ENCODE measurements at places on chromosomes 4 and X. TPM values are rescaled to one million over a fixed set of nuclear protein-coding genes. Genes with fewer than 3 reads are reported as not detected.

FOXO4 gene
- total RNA-seq: 42.9 TPM

DGAT2L6 gene
- total RNA-seq: not detected

NUP54 gene
- total RNA-seq: 49.3 TPM

CT83 gene
- total RNA-seq: not detected

LPAR4 gene
- total RNA-seq: not detected

TMPRSS11D gene
- total RNA-seq: not detected

GRCh38 chrX:71378732-71379131 is 12.6 kb downstream of the TAF1 start:
- no peak for DNase-seq

DNA sequence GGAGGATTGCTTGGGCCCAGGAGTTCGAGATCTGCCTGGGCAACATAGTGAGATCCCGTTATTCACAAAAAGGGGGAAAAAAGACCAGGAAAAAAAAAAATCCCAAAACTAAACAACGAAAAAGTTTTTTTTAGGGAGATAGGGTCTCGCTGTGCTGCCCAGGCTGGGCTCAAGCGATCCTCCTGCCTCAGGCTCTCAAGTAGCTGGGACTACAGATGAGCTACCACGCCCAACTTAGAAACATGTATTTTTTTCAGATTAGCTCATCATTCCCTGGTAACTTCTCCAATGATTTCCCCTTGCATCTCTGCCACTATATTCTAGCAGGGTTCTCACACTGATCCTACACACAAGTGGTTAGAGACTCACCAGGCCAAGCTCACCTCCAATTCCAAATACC is 24.4 kb upstream of the IRAK1 start:
- DNase-seq: no peak

GRCh38 chrX:129493643-129494042 is 29.6 kb downstream of the SMARCA1 start:
- DNase-seq: no peak

DNA sequence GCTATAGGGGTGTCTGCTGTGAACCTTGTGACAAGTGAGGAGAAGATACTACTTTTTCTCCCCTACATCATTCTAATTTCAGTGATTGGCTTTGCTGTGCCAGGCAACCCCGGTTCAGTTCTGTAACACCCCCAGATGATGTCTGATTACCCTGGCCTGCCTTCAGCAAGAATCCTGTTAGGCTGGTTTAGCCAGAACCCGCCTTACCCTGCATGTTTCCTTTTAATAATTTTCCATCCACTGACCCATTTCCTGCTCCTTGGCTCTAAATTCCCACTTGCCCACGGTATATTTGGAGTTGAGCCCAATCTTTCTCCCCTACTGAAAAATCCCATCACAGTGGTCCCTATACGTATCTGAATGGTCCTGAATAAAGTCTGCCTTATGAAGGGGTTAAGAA is 46.5 kb upstream of the HPSE start:
- DNase-seq: no peak

DNA sequence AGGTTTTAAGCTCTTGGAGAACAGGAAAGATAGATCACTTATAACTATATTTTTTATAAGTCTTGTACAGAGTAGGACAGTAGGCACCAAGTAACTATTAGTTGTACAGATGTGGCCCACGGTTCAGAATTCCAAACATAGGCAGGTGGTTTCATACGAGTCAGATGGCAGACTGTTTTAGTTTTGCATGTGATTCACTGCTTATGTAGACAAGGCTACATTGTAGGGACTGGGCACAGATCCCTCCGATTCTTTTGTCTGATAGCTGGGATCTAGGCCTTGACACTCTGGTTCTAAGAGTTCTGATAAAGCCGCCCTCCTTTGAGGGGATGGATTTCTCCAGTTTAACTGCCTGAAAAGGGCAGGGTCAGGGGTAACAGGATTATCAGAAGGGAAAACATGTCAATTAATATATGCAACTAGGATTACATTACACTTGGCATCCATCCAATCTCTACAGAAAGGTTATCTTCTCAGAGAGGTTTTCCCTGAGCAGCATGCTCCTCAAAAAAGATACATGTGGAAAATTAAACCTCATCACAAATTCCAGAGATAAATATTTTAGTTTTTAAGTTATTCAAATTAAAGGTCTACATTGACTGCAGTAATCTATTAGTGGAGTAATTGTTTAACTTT is 87.8 kb downstream of the SPRY1 start:
- no peak for DNase-seq

DNA sequence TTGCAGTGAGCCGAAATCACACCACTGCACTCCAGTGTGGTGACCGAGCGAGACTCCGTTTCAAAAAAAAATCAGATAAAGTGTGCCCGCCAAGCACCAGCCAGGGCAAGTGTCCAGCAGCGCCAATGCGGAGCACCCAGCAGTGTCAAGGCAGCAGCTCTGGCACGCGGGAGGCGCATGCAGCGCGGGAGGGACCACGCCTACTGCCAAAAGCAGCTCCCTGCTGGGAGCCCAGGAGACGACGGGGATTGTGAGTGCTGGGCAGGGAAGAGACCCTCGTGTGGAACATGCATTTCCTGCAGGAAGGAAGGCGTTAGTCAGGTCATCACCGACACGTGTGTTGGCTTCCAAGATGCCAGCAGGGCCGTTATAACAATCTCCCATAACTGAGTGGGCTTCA is 10.4 kb downstream of the FAM53A start:
- no peak for DNase-seq

DNA sequence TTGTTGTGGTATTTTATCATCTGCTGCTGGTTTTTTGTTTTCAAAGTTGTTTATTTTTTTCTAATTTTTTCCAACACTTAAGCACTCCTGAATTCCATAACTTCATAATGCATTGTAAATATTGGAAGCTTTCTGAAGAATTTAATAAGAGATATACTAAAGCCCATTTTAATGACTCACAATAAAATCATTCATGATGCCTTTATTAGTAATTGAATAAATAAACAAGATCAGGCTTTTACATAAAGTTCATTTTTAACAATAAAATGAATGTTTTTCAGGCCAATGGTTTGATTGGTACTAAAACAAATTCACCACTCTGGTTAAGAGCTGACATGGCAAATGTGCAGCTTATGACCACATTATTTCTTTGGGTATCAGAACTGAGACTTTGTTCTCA is 408.2 kb upstream of the SMIM31 start:
- no peak for DNase-seq

GRCh38 chr4:70179811-70180210 is 15.7 kb upstream of the ODAM start:
- no peak for DNase-seq

GRCh38 chr4:78481180-78481579 is 70.4 kb upstream of the ANXA3 start:
- DNase-seq: no peak

DNA sequence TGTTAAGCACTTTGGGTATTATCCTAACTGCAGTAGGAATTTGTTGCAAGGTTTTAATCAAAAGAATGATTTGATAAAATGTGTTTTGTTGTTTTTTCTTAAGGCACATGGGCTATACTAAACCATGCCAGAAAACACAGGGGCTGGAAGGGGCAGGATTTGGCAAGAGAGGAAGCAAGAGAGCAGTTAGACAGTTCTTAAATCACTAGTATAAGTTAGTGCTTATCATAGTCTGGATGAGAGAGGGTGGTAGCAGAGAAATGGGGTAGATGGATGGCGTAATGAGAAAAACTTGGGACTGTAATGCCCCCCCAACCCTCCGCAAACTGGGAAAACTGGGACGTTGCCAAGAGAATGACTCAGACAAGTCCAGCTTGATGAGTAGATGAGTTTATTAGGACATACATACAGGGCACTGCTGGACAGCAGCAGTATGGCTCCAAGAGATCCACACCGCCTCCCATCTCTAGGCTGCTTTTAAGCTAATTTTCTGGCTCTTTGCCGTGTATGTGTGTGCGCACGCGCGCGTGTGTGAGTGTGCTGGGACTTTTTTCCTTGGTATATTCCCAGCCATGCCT is 151.5 kb downstream of the PDLIM5 start:
- DNase-seq: no peak

GRCh38 chr4:105808750-105809041 is 86.6 kb upstream of the NPNT start:
- no peak for DNase-seq

GRCh38 chr4:61741327-61742096 is 541.4 kb downstream of the ADGRL3 start:
- no peak for DNase-seq

GRCh38 chr4:160110891-160111290 is 1008.0 kb downstream of the RAPGEF2 start:
- DNase-seq: no peak

DNA sequence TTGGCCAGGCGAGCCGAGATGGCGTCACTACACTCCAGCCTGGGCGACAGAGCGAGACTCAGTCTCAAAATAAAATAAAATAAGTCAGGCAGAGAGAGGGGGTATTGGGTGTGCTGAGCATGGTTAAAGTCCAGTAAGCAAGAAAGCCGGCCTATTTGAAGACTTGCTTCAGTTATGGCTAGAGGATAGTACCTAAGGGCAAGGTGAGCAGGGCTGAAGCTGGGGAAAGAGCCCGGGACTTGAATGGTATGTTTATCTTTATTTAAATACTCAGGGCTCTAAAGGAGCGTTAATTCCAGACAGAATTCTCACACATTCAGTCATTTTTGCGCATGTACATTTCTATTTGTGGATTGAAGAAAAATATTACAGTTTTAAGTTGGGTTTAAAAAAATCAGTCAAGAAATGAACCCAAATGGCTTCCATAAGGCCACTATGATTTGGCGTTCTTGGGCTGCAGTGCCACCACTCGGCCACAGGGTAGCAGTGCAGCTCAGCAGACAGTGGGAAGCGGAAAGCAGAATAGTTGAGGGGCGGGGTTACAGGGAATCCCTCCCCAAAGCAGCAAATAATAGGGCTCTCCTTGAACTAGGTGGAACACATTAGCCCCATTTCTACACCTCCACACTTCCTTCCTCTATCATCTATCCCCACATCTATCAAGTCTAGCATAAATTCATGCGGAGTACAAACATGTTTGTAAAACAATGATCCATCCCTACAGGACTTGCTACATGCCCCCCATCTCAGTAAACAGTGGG is 37.2 kb upstream of the SH3D19 start:
- DNase-seq: peak; percentile 77

DNA sequence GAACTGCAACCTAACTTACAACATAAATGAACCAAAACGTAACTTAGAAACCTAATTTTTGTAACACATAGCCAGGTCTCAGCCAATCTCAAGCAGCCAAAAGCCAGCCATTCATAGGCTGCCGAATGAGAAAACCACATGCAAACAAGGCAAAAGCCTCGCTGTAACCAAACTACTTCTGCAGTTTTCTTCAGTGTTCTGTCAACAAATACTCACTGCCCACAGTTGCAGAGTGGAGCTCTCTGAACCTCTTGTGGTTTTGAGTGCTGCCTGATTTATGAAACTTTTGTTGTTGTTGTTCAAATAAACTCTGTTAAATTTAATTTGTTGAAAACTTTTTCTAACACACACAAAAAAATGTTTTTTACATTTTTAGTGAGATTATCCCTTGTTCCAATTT is 251.2 kb downstream of the PAPSS1 start:
- no peak for DNase-seq

GRCh38 chr4:104491481-104492182 is 3.1 kb downstream of the CXXC4 start:
- no peak for DNase-seq

DNA sequence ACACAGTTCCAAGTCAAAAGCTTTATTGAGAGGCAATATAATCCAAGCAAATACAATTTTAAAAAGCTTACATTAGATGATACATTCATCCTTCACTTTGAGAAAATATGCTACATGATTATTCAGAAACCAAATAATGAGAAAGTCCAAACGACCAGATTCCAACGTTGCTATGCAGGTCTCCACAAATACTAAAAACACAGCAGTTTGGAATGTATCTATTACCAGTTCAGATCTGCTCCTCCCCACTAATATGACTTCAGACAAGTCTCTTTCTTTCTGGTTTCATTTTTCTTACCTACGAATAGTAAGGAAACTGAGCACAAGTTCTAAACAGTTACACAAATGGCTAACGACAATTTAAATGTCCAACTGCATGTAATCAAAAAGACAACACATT is 9.5 kb downstream of the NAF1 start:
- no peak for DNase-seq

- no peak for DNase-seq
Measured at GRCh38 chrX:129557844-129558480, 17.9 kb downstream of the OCRL start.

DNA sequence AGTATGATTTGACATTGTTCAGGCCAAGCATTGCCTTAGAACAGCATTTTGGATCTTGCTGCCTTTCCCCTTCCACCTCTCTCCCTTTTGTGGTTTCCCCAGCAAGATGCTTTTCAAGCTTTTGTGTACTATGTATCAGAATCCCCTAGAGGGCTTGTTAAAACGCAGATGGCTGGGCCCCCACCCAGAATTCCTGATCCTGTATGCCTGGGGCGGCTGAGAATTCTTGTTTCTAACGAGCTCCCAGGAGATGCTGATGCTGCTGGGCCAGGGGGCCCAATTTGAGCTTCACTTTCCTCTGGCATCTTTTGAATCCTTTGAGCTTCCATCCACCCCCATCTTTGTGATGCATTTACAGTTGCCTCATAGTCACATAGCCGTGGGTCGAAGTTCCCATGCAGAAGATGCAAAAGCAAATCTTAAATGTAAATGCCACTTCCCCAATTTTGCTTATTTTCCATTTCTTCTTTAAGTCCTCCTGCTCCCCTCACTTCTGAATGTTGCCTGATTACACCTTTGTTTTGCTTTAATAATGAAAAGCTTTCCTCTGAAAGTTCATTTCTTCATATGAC is 18.5 kb downstream of the HCCS start:
- DNase-seq: no peak

GRCh38 chr4:144289667-144290428 is 149.3 kb upstream of the GYPA start:
- no peak for DNase-seq

DNA sequence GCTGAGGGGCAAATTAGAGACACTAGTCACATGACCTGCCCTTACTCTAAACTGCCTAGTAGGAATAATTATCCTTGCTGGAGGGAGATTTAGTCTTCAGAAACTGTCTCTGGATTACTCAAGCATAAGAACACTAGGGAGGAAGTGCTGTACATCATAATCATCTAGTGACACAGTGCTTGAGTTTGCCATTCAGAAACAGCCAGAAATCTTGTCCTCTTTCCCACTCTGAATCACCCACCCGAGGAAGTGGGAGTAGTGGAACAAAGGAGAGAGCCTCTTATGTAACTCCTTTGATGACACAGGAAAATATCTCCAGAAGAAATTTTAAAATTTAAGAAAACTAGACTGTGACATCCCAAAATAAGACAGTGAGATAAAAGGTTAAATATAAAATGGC is 69.3 kb upstream of the PCDH19 start:
- DNase-seq: no peak

DNA sequence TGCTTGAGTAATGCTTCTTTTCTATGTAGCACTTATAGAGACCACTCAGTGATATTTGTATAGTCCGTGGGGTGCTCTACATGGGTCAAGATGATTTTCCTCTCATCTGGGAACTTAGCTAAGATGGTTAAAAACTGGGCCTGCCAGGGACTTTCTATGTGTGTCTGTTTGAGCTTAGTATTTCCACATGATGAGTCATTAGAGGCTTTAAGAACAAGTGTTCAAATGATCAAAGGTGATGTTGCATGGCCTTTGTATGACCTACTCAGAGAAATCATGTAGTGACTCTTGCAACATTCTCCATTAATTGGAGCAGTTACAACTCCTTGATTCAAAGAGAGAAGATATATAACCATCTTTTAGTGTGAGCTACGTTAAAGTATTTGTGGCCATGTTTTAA is 1480.5 kb upstream of the IGFBP7 start:
- DNase-seq: no peak

- DNase-seq: no peak
Measured at GRCh38 chrX:154530286-154530685, 14.3 kb upstream of the FAM3A start.

GRCh38 chrX:13579661-13580060 is 10.3 kb downstream of the EGFL6 start:
- DNase-seq: no peak
